ELR (cell line): ENCODE measurements at places on chromosomes 11 and 22.

- DNase-seq = peak; percentile 78
These were observed 127.0 kb downstream of the MRTFA start for GRCh38 chr22:40509401-40510134.

GRCh38 chr11:47329431-47329986, 23.0 kb downstream of the MYBPC3 start:
- no peak for DNase-seq

DNA sequence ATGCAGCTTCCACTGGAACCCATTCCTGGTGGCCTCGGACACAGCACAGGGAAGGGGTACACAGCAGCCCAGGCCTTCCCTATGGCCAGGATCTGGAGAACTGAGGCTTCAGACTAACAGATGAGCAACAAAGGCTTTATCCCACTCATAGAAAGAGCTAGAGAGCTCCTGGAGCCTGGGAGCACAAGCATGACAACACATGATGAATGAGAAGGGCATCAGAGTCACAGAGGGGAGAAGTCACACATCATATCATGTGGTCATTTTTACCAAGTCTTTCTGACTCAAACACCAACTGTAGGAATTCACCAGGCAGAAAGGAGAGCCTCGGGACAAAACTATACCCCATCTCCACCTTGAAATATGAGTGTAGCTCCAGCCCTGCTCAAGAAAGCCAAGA, 43.2 kb downstream of the NRXN2 start:
- DNase-seq = no peak

- peak; percentile 36 for DNase-seq
These were observed 80.5 kb upstream of the ADSL start for GRCh38 chr22:40265783-40266182.

- DNase-seq = no peak
These were observed 29.3 kb downstream of the MED15 start for GRCh38 chr22:20536590-20537324.

- no peak for DNase-seq
These were observed 7.7 kb downstream of the SLC35E4 start for GRCh38 chr22:30643055-30643875.

DNA sequence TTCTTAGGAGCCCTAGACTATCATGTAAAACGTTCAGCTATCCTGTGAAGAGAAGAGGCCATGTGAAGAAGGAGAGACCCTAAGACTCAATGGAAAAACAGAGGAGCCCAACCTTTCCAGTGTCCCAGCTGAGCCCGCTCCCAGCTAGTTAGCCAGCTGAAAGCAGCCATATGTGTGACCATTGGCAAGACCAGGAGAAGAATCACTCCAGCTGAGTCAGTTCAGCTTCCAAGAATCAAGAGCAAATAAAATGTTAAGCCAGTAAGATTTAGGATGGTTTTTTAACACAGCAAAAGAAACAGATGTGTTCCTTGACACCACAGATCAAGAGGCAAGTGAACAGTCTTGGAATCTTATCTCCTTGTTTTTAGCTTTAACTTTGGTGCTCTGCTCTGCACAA, 108.0 kb downstream of the CCDC81 start:
- DNase-seq = no peak

DNA sequence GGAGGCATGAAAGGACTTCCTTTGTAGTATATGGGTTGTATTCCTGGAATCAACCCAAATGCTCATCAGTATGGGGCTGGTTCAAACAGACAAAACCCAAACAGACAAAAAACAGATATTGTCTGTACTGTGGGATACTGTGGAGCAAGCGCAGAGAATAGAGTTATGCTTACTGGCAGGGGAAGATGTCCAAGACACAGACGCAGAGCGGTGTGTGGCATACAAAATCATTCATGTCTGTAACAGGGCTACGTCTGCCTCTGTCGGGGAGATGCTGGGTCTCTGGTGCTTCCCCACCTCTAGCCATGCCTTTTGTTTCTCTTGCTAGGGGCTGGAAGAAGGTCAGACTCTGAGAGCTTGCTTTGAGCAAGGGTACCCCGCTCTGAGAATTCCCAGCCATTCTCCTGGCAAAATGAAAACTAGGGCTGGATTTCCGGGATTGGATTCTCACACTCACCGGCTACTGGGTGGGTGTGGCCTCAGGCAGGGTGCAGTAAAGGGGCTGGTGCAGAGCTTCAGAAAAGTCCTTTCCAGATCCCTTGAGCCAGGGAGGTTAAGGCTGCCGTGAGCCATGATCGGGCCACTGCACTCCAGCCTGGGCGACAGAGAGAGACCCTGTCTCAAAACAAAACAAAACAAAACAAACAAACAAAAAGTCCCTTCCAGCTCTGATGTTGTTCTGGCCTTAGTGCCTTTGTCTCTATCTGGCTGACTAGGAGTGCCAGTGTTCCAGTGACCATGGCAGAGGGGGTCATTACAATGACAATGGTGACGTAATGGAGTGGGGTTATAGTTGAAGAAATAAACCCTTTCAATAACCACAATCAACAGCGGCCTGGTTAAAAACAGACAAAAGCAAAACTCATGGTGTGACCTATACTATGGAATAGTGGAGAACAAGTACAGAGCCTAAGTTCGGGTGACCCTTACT, 2.9 kb upstream of the ABCC8 start:
- DNase-seq = peak; percentile 43

DNA sequence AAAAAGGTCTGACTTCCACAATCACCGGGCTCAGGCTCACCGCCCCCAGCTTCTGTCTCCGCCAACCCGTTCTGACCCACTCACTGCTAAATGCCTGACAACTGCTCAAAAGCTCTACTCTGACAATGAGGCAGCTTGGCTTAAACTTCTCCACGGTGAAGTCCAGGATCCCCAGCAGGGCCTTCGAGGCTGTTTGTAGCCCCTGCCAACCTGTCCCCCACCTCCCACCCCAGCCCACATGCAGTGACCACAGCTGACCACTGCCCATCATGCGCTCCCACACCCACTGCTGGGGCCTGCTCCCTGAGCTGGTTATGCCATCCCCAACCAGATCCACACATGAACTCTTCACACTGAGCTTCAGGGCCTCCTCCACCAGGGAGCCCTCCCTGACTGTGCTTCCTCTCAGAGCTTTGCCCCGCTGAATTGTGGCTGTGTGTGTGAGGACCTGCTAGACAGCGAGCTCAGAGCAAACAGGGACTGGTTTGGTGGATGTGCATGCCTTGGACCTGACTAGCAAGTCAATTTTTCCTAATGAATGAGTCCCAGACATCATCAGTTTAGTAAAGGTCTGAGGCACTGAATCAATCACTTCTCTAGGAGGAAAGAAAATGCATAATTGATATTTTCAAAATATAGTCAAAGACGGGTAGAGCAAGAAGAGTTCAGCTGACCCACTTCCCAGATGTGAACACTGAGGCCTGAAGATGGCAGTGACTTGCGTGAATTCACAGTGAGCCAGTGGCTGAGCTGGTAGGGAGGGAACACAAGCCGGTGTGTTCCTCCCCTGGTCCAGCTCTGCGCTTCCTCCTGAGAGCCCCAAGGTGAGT, 7.7 kb downstream of the LRRC32 start:
- DNase-seq = no peak

DNA sequence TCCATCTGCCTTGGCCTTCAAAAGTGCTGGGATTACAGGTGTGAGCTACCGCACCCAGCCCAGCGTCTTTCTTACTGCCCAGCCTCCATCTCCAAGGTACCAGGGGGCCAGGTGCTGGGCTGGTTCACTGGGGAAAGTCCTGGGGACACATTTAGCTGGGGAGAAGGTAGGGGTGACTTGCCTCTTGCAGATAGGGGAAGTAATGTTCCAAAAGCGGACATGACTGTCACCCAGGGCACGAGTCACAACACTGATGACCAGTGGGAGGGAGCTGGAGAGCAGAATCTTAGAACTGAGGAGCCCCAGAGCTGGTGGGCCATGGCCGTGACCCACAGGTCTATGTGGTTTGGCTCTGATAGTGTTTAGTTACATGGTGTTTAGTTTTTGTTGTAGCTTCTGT, 2.4 kb upstream of the SLC15A3 start:
- no peak for DNase-seq

DNA sequence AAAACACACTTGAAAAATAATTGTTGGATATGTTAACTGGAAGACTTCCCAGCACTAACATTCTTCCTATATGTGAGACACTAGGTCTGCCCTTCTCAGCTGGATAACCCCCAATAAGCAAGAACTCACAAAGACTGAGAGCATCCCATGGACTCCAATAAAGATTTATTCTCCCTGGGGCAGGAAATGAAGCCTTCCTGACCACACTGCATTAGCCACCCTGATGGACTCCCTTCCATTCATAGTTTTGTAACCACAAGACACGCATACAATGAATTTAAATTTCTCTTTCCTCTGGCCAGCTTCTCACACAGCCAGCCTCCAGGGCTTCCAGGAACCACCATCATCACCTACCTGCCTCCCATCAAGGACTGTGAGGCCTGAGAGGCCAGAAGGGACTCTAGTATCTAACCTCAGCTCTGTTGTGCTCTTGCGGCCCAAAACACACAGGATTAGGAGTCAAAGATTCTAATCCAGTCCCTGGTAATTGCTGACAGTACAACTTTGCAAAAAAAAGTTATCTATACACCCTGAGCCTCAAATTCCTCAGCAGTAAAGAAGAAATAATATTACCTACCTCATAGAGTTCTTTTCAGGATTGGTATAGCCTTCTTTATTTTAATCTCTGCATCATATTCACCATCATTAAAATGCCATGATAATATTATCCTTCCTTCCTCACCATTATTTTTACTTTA, 45.6 kb upstream of the GDPD4 start:
- peak; percentile 92 for DNase-seq

DNA sequence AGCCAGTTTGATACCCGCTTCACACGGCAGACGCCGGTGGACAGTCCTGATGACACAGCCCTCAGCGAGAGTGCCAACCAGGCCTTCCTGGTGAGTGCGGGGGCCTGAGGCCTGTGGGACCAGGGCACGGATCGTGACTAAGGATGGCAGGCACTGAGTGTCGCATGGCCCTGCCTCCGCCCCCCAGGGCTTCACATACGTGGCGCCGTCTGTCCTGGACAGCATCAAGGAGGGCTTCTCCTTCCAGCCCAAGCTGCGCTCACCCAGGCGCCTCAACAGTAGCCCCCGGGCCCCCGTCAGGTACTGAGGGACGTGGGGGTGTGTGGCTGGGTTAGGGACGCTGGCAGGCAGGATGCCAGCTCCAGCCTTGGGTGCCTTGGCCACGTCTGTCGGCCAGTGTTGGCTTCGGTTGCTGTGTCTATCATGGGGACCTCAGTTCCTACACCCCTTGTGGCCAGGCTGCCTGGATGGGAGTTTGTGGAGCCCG, 3.0 kb downstream of the PTPRCAP start:
- no peak for DNase-seq

DNA sequence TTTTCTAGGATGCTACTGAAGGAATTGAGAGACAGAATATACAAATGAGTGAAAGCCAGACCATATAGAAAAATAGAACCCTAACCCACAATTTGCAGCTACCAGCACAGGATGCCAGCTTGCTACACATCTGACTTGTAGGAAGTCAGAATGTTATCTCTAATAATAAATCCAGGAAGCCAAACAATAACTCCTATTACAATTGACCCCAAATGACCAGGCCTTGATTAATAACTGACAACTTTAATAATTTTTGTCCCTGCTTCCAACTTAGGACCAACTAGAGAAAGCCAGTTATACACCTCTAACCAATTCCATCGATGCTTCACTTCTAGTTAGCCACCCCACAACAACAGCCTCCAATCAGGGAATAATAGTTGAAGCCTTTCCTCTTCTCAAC, 193.4 kb downstream of the CASP12 start:
- DNase-seq = no peak

- DNase-seq = no peak
These were observed 22.6 kb downstream of the FADS2 start for GRCh38 chr11:61850687-61851086.

- DNase-seq = no peak
These were observed 20.6 kb downstream of the IFT27 start for GRCh38 chr22:36755316-36755715.

DNA sequence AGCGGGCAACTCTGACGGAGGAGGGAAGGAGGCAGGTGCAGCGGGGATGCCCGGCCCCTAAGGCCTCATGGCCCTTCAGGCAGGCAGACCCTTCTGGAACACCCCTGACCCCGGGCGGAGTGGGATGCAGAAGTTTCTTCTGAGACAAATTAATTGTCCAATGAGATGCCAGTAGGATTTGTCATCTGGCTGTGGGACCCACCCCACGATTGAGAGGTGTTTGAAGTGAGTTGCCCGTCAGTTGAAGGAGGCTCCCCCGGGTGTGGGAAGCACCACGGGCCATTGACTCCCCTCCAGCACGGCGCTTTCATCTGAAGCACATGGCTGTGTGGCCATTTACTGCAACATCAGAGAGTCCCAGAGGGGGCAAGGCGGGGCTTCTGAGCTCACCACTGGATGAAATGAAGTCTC, 527.8 kb downstream of the BRD1 start:
- no peak for DNase-seq

- no peak for DNase-seq
These were observed 34.3 kb upstream of the MPPED1 start for GRCh38 chr22:43377548-43377895.

- peak; percentile 92 for DNase-seq
These were observed 25.0 kb upstream of the GAL start for GRCh38 chr11:68659158-68659921.

- DNase-seq = peak; percentile 67
These were observed 21.7 kb downstream of the TIMP3 start for GRCh38 chr22:32823024-32823730.

DNA sequence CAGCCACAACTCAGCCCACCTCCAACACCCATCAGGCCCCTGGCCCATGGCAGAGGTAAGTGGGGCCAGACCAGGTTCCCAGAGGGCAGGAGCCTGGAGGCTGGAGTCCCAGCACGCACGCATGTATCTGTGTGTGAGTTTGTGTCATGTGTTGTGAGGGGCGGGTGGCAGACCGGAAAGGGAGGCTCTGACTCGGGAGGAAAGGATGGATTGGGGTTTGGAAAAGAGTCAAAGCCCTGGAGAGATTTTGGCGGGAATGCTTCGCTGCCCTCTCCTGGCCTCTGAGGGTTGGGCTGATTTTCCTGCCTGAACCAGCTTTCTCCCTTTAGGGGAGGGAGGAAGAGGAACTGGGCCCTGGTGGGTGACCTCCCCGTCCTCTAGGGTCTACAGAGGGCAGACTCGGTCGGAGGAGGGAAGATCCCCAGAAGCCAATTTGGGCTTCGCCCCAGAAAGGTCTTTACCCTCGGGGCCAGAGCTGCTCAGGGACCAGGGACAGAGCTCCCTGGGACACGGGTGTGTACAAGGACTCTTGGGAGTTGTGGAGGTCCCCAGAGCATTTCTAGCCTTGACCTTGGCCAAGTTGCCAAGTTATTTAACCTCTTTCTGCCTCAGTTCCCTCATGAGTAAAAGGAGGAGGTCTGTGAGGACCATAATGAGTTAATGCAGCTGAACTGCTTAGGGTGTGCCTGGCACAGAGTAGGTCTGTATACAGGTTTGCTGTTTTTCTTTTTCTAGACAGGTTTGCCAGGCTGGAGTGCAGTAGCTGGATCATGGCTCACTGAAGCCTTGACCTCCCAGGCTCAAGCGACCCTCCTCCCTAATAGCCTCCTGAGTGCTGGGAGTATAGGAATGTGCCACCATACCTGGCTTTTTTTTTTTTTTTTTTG, 6.9 kb downstream of the C11orf68 start:
- DNase-seq = peak; percentile 99
